ENCODE measurements at places on chromosomes 6 and 20.

- DNase-seq: no peak
These were observed 143.5 kb downstream of the WDR27 start for GRCh38 chr6:169558378-169558773.

DNA sequence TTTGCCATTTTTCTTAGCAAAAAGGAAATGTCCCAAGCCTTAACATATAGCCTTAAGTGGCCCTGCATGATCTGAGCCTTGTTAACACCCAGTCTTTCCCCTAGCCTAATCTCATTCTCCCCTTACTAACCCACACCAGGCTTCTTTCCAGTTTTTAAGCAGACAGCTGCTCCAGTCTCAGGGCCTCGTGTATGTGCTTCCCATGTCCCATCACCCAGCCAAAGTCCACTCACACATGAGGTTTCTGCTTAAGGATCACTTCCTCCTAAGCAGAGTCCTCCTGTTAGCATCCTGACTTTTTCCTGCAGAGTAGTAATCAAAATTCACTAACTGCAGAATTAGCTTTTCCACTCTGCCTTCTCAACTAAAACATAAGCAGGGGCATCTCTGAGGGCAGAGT, 96.1 kb downstream of the SMLR1 start:
- DNase-seq: no peak

GRCh38 chr20:9610665-9611064, 96.3 kb downstream of the LAMP5 start:
- no peak for DNase-seq

DNA sequence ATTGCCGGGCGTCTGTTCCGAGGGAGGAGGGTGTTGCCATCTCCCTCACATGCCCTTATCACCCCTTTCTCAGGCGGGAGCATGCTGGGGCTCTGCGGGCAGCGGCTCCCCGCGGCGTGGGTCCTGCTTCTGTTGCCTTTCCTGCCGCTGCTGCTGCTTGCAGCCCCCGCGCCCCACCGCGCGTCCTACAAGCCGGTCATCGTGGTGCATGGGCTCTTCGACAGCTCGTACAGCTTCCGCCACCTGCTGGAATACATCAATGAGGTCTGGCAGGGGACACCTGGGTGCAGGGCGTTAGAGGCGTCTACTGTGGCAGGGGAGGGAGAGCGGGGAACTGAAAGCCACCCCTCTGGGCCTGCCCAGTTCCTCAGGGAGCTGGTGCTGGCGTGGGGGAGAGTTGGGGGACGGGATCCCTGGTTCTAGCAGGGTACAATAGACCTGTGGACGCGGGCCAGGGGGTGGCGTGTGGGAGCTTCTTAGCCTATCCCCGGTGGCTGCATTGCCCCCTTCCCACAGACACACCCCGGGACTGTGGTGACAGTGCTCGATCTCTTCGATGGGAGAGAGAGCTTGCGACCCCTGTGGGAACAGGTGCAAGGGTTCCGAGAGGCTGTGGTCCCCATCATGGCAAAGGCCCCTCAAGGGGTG, 697 bp downstream of the PPT2 start:
- DNase-seq: no peak

- no peak for DNase-seq
These were observed 115.6 kb upstream of the PTPN1 start for GRCh38 chr20:50394569-50394968.

DNA sequence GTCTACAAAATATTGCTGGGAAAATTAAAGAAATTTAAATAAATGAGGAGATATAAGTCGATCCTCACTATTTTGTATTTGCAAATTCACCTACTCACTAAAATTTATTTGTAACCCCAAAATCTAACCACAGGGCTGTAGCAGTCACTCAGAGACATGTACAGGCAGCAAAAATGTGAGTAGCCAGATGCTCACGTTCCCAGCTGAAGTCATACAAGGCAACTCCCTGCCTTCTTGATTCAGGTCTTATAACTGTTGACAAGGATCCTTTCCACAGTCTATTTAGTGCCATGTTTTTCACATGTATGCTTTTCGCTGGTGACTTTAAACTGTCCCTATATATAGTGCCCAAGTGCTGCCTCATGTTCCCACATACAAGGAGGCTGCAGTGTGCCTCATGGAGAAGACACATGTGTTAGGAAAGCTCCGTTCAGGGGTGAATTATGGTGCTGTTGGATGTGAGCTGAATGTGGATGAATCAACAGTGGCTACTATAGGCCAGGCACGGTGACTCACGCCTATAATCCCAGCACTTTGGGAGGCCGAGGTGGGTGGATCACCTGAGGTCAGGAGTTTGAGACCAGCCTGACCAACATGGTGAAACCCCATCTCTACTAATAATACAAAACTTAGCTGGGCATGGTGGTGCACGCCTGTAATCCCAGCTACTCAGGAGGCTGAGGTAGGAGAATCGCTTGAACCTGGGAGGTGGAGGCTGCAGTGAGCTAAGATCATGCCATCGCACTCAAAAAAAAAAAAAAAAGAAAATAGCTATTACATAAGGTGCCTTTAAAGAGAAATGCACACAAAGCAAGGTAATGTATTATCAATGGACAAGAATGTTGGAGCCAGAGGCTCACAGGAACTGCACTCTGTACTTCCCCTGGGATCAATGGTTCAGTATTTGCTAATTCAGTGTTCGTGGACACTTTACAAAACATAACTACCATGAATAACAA, 55.3 kb downstream of the STK35 start:
- DNase-seq: no peak

DNA sequence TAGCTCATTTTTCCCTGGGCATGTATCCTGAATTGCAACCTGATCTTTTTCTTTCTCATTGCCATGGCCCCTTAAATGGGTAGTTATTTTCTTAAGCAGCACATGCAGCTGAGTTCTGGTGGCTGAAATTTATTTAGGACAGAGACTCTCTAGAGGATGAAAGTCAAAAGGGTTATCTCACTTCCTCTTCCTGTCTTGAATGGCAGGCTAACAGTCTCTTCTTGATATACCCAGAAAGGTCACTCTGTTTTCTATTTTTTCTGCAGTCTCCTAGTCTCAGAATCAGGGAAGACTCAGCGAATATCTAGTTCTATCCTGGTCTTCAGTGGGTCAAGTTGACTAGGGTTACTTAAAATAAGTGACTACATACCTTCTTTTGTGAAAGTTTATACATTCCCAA, 243.3 kb downstream of the EPHA7 start:
- no peak for DNase-seq

- no peak for DNase-seq
These were observed 16.1 kb downstream of the NCOA7 start for GRCh38 chr6:125806813-125807212.

- no peak for DNase-seq
These were observed 34.5 kb downstream of the APCDD1L start for GRCh38 chr20:58480551-58481336.

DNA sequence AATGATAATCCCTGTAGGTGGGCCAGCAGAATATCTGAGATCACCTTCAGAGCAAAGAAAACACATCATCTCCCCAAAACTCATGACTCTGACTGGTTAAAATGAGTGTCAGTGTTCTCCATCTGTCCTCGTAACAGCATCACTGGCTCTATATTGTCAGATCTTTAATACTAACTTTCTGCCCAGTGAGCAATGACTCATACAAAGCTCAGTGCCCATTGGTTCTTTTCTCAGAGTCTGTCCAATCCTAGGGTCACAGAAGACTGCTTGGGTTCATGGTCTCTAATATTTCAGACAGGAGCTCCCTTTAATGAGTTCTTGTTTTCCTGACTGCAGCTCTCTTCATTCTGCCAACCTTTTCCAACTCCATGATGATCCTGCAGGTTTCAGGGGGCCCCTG, 36.4 kb downstream of the HLA-DPB1 start:
- DNase-seq: no peak

DNA sequence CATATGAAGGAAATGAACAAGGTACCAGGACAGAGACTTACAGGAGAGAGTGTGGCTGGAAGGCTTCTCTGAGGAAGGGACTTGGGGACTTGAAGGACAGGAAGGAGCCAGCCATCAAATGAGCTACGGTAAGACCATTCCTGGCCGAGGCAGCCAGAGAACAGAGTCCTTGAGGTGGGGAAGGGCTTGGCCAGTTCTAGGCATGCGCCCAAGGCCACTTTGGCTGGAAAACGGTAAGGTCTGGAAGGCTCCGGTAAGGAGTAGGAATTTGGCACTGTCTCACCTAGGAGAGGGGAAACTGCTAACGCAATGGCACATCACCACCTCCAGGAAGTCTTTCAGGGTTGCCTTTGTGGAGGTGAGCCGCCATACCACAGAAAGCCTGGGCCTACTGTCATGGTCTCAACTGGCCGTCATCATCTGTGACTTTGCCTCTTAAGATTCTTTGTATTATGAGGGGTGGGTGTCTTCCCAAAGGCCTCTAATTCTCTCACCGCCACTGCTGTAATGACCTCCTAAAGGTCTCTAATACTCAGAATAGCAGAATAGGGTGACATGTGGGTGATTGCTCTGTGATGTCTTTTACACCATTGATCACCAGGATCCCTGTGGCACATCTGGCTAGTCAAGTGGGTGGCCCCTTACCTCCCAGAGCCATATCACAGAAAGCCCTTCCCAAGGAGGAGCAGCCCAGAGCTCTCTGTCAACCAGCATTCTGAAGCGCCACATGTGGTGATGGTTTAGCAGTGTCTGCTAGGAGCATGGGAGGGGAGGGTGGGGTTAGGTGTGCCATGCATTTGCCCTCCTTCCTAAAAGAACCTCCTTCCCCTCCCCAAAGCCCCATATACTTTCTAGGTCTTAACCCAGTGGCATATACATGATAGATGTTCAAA, 17.7 kb upstream of the STX16 start:
- DNase-seq: no peak

DNA sequence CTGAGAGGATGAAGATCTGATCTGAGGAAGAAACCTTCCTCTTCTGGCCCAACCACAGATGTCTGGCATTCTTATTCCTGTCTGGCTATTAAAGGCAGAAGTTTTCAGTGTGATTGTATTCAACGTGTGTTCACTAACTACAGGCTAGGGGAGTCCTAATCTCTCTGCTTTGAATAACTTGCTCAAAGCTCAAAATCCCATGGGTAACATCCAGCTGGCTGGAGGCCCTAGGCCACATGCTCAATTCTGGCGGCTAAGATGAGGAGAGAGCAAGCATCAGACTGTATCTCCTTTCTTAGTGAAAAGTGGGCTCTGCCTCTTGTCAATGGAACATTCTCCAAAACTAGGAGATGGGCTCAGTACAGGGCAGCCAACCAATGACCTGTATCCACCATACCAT, 478.0 kb downstream of the KIF16B start:
- DNase-seq: no peak

- no peak for DNase-seq
These were observed 31.5 kb downstream of the RPF2 start for GRCh38 chr6:111013144-111013915.

GRCh38 chr6:75397656-75398465, 95.7 kb downstream of the FILIP1 start:
- DNase-seq: no peak

DNA sequence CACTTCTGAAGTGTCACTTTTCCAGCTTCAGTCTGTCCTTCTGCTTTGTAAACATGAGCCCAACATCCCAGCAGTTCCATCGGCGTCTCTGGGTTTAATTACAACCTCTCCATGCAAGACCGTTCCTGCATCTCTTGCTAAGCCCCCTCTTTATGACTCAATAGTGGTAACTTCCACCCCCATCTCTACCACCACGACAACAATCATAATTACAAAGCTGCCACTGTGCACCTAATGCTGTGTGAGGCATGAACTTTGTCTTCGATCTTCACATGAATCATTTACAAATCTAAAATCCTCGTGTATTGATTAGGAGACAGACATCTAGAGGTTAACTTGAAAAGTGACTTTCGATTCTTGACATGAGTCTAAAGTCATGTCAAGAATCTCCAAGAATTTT, 4.9 kb upstream of the CCR6 start:
- no peak for DNase-seq

DNA sequence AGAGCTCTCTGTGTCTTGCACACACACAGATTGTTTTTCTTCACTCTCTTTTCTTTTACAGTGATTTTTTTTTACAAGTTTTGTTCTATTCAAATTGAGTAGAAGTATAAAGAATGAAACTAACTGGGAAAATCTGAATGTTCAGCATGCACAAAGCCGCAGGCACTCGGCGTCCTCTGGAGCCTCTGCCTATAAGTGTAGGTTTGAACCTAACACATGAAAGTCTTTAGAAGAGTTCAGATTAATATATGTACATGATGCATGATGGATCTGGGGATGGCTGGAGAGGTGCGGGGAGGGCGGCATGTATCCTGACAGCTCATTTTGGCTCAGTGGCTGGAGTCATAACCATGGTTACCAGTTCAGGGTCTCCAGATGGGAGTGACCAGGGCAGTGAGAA, 301.1 kb upstream of the CDH4 start:
- no peak for DNase-seq

- no peak for DNase-seq
These were observed 36.3 kb upstream of the ADGRG6 start for GRCh38 chr6:142265476-142265875.

GRCh38 chr6:107660839-107661238, 163.3 kb downstream of the SCML4 start:
- DNase-seq: no peak

DNA sequence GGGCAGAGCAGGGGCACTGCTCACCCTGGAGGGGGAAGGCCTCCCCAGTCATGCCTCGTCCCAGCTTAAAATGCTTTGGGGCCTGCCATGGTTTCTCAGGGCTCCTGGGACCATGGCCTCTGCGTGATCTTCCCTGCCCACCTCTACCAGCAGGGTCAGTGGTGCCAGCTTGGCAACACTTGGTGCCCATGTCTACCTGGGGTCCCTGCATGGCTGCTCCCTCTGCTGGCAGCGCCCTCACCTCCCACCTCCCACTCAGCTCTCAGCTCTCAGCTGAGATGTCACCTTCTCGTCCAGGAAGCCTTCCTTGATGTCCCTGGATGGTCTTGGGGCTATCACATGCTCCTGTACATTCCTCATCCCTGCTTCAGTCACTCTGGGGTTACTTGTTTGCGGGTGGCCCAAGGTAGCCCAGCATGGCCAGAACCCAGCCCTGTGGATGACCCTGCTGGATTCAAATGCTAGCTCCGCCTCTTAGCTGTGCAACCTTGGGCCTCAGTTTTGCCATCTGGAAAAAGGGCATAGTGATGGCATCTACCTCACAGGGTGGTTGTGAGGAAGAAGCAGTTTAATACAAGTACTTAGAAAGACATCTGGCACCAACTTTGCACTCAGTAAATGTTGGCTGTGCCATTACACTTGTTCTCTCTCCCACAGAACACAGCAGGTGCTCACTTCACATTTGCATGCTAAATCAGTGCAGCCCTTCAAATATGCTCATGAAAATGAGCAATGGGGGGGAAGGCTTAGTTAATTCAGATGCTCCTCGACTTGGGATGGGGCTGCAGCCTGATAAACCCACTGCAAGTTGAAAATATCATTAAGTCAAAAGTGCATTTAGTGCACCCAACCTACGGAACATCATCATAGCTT, 53.5 kb upstream of the PTPN1 start:
- no peak for DNase-seq
